ENCODE measurements at places on chromosomes 2 and 18.

DNA sequence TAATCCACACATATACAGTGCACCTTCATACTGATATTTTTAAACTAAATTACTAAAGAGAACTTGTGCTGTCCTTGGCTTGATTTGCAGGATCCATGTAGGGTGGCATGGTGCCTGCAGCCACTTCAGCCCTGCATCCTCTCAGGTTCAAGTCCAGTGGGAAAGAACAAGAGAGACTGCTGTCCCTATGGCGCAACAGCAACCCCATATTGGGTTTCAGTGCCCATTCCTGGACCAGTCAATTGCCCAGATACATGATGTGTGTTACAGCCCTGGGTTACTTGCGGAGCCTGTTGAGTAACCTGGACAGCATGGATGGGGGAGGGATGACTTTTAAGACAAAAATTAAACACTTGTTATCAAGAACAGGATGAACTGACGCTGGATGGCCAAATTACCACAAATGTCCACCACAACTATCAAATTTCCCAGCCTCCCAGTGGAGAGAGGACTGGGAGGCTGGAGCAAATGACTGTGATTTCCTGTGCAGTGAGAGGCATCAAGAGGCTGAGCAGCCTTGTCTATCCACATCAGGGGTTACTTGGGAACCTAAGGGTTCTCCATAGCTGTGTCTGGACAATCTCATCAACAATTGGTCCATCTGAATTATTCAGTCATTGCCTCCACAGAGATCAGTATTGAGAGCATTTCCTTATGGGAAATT lies 162.0 kb downstream of the CAPN13 start:
- DNase-seq = no peak

GRCh38 chr2:240434728-240435456 lies 571 bp upstream of the GPC1 start:
- DNase-seq = peak; percentile 85

- DNase-seq = no peak
Measured at GRCh38 chr18:26056291-26056690, 34.1 kb downstream of the SS18 start.

GRCh38 chr2:54420524-54421172 lies 35.5 kb upstream of the SPTBN1 start:
- no peak for DNase-seq

DNA sequence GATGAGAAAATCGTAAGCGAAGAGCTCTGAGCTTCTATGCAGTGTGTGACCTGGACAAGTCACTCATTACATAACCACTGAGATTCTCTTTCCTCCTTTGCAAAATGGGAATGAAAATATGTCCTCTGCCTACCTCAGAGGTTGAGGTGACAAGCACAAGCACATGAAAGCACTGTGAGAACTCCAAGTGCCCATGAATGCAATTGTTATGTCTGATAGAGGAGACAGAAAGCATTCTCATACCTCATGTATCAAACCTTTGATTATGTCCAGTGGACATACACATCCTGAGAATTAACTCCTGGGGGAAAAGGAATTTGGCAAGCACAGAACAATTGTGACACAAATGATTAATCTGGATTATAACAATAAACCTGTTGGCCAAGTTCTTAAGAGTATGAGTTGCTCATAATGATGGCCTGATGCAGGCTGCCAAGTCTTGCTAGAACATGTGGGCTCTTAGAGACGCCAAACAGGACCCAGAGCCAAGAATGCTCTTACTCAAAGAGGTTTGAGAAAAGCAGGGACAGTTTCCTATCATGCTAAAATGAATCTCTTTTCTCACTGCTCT lies 8.5 kb upstream of the RMDN2 start:
- DNase-seq = no peak

DNA sequence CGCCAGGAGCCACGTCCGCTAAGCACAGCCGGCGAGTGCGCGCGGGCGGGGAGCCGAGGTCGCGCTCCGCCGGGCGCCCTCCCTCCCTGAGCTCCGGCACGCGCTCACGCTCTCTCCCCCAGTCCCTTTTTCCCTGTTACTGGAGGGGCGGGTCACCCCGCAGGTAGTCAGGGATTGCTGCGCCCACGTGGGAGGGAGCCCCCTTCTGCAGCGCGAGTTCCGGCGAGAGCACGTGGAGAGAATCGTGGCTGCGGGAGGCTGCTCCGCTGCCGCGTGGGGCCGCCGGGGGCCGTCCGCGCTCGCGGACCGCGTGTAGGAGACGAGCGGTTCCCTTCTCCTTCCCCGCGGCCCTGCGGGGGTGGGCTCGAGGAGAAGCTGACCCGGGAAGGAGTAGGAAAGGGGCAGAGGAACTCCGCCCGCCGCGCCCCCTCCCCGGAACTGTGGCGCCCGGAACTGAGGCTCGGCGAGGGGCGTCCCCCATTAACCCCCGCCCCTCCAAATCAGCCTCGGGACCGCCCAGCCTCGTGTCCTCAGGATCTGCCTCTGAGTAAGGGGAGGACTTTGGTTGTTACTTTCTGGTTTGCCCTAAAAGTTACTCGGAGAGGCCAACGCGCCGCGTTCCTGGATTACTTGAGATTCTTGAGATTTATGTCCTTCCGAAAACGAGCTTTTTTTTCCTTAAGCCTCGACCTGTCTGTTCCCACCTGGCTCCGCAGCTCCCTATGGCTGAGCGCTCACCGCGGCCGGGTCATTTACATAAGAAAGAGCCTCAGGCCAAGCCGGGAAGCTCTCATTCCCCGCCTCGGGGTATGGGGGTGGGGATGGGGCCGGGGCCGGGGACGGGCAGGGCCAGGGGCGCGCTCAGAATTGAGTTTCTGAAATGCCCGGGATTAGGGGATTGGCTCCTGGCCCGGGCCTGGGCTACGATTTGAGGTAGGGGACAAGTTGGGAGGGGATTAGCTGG lies 1.1 kb downstream of the HK2 start:
- DNase-seq = peak; percentile 69

GRCh38 chr2:239873656-239874635 lies 151.2 kb downstream of the NDUFA10 start:
- no peak for DNase-seq

GRCh38 chr2:74915743-74916142 lies 42.7 kb upstream of the POLE4 start:
- DNase-seq = no peak

GRCh38 chr2:207483066-207483465 lies 46.7 kb upstream of the CREB1 start:
- no peak for DNase-seq

GRCh38 chr2:180722551-180723239 lies 257.7 kb upstream of the UBE2E3 start:
- DNase-seq = no peak

DNA sequence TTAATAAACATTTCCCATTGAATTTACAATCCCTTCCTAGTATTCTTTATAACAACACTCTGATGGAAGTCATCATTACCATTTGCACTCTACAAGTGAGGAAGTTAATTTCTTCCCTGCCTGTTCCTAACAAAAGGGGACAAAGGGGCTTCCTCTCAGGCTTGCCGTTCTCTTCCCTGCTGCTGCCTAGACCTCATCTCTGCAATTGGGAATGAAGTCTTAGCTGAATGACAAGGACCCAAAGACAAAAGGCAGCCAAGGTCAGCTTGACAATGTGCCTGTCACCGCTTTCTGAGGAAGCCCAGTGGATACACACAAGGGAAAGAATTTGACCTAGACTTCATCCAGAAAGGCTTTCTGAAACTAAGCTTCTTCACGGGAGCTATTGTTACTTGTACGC lies 416.4 kb downstream of the CMPK2 start:
- no peak for DNase-seq

GRCh38 chr2:126575631-126576030 lies 80.3 kb upstream of the GYPC start:
- DNase-seq = no peak

- DNase-seq = no peak
Measured at GRCh38 chr2:112577756-112578155, 6.7 kb upstream of the CHCHD5 start.

GRCh38 chr18:42326752-42327151 lies 371.7 kb downstream of the PIK3C3 start:
- DNase-seq = no peak

DNA sequence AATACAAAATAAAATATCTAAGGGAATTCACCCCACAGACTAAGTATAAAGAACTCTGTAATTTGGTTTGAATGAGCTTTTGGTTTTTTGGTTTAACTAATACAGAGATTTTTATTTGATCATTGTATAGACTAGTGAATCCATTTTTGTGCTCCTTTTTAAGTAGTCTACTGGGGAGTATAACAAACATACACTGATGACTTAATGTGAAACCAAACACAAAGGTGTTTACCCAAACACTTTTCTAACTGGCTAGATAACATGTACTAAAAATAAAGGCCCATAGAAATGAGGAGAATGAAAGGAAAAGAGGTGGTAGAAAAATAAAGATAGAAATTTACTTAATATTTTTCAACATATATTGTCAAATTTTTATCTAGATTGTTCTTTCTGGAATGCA lies 146.0 kb downstream of the NRXN1 start:
- peak; percentile 29 for DNase-seq

DNA sequence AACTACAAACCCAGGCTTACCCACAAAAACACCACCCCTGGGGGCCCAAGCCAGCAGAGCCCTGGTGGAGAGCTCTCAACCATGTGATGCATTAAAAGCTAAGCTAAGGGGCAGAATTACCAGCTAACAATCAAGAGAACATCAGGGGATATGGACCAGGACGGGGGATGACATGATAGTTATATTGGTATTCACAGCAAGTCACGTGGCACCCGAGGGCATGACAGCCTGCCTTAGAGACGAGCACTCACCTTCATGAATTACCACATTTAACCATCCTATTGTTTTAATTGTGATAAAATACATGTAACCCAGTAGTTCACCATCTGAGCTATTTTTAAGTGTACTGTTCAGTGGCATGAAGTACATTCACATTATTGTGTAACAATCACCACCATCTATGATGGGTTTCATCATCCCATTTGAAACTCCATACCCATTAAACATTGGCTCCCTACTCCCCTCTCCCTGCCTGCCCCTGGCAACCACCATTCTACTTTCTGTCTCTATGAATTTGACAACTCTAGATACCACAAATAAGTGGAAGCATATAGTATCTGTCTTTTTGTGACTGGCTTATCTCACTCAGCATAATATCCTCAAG lies 245.6 kb downstream of the ANAPC1 start:
- no peak for DNase-seq

DNA sequence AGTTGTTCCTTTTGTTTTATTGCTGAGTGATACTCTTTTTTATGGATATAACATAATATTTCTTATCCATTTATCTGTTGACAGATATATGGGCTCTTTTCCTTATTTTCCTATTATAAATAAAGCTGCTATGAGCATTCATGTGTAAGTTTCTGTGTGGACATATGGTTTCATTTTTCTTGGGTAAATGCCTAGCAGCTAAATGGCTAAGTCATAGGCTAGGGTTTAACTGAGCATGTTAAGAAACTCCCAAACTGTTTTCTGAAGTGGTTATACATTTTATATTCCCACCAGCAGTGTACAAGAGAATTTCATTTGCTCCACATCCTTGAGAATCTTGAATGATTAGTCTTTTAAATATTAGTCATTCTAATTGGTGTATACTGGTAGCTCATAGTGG lies 786.6 kb upstream of the CDH2 start:
- no peak for DNase-seq

- DNase-seq = no peak
Measured at GRCh38 chr2:179626261-179626660, 235.2 kb downstream of the ZNF385B start.

GRCh38 chr18:13220361-13220991 lies 1.9 kb downstream of the LDLRAD4 start:
- no peak for DNase-seq

DNA sequence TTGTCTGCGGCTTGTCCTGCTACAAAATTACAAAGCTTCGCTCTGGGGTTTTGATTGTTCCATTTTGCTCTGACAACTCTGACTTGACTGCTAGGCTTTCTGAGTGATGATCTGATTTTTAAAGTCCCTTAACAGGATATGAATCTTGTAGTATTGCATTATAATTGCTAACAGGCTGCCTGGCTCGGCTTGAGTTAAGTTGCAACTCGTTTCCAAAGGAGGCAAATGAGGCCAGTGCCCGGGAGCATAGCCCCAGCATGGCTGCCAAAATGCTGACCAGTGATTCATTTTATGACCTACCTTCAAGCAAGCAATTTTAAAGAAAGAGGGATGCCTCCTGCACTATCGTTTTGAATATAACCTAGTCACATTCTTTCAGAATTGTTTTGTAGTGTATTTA lies 135.4 kb downstream of the COL6A3 start:
- DNase-seq = no peak

DNA sequence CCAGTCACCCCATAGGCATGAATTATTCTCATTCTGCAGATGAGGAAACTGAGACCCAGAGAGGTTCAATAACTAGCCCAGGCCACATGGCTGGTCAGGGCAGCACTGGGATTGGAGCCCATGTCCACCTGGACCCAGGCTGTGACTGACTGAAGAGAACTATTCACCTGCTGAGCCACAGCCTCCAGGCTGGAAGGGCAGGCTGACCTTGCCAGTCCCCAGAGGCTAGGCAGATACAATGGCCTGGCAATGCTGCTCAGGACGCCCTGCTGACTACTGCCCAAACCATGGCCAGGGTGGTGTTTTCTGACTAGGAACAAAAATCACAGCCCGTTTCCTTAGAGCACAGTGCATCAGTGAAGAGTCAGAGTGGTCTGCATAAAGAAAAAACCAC lies 36.8 kb downstream of the HS6ST1 start:
- no peak for DNase-seq

GRCh38 chr18:6746386-6746960 lies 17.0 kb downstream of the ARHGAP28 start:
- DNase-seq = no peak

- no peak for DNase-seq
Measured at GRCh38 chr2:32246911-32247310, 17.8 kb downstream of the NLRC4 start.

DNA sequence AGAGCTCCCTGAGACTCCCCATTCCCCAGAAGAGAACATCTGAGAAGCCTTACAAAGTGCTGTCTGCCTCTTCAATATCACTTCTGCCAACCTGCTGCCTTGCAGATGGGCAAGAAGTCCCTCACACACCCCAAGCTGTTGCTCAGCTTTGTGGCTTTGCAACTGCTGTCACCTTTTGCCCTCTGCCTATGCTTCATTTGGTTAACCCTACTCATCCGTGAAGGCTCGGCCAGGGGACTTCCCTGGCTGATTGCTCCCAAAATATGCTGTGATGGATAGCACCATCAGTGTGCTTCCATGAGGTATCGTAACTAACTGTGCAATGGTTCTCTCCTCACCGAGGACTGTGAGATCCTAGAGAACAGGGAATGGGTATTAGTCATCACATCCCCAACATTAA lies 88.9 kb upstream of the CYP1B1 start:
- DNase-seq = no peak

- no peak for DNase-seq
Measured at GRCh38 chr18:77897606-77898005, 648.0 kb downstream of the GALR1 start.

DNA sequence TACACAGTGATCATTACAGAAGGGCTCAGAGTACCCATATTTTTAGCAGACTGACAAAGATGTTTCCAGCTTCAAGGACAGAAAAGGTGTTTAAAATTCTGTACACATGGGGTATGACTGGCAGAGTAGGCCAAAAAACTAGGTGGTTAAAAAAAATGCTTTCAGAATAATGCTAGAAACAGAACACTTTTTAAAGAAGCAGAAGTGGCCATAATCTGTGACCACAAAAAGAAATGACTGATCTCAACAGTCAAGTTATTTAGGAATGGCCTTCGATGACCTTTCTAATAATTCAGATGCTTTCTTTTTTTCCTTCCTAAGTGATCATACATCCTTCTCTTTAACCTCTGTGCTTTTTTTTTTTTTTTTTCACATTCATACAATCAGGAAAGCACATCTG lies 4.1 kb upstream of the AQP4 start:
- DNase-seq = no peak

- no peak for DNase-seq
Measured at GRCh38 chr2:218959761-218960308, 369 bp downstream of the CDK5R2 start.

- no peak for DNase-seq
Measured at GRCh38 chr2:138823666-138824065, 43.5 kb upstream of the NXPH2 start.

All from NCI-H2081 (cell line).